Kidney epithelial cell (primary cell): ENCODE measurements at places on chromosomes 3 and 15. TPM values are rescaled to one million over a fixed set of nuclear protein-coding genes. Genes with fewer than 3 reads are reported as not detected.

DPPA2 gene
- not detected in 2 replicates for total RNA-seq

- no peak for DNase-seq
These were observed 1.8 kb downstream of the ANP32A start for GRCh38 chr15:68818769-68819494.

GRCh38 chr3:72739531-72740466, 108.4 kb downstream of the SHQ1 start:
- DNase-seq: no peak

DNA sequence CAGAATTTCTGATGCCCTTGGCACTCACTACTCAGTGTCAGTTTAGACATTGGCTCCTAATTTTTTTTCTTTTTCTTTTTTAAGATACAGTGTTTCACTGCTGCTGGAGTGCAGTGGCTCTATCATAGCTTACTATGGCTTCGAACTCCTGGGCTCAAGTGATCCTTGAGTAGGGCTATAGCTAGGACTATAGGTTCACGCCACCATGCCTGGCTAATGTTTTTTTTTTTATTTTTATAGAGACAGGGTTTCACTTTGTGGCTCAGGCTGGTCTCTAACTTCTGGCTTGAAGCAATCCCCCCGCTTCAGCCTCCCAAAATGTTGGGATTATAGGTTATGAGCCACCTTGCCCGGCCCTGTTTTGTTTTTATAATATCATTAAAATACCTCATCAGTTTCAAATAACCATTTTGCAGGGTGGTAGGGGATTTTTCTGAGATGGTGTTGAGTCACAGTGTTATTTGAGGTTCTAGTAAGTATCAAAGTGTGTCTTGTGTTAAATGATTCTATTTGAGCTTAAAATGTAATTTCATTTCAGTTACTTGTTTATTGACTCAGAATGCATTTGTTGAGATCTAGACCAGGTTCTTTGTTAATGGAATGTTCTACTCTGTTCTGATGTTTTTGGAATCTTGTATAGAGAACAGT, 7.0 kb downstream of the FNDC3B start:
- DNase-seq: no peak

SPSB4 gene
- total RNA-seq: 0.41 and 0.67 TPM in 2 replicates

SLCO2A1 gene
- total RNA-seq: 2.5 and 3.6 TPM in 2 replicates

DNA sequence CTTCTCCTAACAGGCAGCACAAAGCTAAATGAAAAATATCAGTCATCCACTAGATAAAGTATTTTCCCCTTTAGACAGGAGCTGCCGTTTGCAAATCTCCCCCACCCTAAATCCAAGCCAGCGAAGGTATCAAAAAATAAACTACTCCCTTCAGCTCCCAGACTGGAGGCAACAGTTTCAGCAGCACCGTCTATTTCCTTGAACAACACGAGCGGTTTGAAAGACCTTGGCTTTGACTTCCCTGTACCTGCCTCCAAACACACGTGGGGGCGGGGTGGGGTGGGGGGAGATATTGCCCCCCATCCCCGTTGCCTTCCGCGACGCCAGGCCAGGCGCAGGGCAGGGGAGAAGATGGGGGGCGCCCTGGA, 832 bp upstream of the CACNA1D start:
- DNase-seq: no peak

DNA sequence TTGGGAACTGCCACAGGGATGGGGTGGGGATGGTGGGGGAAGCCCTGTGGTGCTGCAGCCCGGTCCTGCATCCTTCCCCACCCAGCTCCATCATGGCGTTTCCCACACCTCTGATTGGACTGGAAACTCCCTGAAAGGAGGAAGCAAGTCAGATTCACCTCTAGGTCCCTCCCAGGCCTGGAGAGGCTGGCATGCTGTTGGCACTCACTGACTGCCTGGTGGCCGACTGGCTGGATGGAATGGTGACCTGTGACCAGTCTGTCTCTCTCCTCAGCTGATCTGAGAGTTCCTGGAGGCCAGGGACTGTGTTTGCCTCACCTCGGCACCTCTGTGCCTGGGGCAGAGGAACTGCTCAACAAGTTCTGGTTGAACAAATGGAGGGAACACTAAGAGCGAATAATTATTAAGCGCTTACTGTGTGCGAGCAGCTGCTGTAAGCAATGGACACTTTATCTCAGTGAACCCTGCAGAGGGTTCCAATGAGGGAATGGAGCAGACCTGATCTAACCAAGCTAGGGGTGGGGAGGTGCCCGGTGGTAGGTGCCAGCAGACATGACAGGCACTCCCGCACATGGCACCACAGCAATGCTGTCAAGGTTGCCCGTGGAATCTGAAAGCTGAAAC, 3.5 kb upstream of the HHATL start:
- no peak for DNase-seq

MAPK6 gene
- total RNA-seq: 56.4 and 67.2 TPM in 2 replicates

DNA sequence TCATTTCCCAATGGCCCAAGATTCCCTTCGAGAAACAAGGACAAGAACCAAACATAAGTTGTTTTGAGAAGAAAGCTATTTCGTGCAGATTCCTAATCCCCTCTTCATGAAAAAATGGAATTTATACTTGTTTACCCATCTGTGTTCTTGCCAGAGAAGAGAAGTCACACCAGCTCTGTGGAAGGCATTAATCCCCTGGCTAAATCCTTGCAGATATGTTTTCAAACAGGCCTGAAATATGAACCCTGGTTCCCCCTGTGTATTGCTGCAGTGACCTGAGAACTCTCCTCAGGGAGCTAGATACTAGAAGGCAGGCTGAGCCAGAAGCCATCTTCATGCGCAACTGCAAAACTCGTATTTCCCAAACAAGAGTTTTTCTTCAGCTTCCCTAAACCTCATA, 337.7 kb downstream of the NEK10 start:
- DNase-seq: no peak

DNA sequence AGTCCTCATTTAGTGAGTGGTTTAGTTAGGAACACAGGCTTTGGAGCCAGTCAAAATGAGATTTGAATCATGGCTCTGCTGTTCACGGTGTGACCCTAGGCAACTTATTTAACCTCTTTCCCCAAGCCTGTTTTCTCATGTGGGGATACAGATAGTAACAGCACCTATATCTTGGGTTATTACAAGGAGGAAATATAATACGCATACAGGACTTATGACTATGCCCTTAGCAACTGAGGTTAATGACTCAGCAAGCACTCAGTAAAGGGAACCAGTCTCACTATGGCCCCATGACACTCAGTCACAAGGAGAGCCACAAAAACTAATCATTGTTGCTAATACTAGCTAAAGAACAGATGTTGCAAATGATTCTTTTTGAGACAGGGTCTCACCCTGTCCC, 45.9 kb downstream of the SUMF1 start:
- DNase-seq: no peak

DNA sequence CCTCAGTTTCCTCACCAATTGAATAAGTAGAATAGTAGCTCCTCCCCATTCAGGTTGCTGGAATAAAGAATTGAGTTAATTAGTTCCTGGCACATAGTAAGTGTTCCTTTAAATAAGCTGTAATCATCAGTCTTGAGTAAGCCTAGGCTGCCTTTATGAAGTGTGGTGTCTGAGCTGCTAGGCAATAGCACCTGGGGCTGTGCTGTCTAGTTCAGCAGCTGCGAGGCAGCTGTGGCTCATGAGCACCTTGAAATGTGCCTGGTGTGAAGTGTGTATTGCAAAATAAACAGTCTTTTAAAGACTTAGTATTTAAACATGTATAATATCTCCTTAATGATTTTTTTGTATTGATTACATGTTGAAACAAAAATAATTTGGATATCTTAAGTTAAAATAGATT, 77.6 kb downstream of the TOP2B start:
- DNase-seq: no peak

GRCh38 chr15:95295363-95295762, 1035.1 kb upstream of the NR2F2 start:
- no peak for DNase-seq

DNA sequence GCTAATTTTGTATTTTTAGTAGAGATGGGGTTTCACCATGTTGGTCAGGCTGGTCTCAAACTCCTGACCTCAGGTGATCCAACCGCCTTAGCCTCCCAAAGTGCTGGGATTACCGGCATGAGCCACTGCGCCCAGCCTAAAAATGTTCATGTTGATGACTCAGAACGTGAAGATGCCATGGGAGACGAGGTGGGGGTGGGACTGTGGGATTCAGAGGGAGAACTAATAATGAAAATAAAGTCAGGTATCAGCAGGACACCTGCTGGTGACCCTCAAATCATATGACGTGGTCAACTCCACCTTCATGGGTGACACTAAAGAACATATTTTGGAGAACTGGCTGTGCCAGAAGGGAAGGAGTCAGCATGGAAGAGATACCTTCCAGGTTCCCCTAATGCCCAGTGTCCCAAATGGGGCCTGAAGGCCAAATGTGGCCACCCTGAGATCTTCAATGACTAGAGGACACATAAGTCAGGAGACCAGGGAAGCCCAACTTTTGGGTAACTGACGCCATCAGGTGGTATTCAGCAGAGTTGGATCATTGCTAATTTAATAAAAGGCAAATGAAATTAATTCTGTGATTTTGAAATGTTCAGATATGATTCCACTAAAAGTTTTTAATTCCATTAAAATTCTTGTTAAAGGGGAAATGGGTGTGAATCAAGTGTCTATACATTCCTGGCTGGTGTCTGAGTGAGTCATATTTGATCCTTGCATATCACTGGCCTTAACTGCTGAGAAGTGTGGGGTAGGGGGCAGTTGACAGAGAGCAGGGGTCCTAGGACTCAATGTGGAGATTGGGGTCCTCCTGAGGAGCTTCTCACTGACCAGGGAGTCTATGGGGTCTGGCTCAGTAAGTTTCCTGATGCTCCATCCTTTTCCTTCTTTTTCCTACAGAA, 88.6 kb upstream of the GSK3B start:
- no peak for DNase-seq

DNA sequence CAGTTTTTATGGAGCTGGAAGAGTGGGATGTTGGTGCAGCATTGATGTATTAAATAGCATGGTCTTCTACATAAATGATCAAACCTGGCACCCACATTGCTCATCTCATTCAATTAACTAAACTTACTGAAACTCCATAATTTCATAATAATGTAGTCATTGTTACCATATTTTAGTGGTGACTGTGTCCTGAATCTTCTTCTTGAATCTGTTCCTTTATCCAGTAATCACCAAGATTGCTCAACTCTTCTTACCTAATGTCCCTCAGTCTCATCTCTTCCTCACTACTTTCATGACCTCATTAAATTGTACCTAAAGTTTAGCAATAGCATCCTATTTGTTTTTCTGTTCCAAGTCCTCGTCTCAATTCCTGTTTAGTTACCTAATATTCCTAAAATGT, 69.8 kb downstream of the FGF7 start:
- DNase-seq: no peak

DNA sequence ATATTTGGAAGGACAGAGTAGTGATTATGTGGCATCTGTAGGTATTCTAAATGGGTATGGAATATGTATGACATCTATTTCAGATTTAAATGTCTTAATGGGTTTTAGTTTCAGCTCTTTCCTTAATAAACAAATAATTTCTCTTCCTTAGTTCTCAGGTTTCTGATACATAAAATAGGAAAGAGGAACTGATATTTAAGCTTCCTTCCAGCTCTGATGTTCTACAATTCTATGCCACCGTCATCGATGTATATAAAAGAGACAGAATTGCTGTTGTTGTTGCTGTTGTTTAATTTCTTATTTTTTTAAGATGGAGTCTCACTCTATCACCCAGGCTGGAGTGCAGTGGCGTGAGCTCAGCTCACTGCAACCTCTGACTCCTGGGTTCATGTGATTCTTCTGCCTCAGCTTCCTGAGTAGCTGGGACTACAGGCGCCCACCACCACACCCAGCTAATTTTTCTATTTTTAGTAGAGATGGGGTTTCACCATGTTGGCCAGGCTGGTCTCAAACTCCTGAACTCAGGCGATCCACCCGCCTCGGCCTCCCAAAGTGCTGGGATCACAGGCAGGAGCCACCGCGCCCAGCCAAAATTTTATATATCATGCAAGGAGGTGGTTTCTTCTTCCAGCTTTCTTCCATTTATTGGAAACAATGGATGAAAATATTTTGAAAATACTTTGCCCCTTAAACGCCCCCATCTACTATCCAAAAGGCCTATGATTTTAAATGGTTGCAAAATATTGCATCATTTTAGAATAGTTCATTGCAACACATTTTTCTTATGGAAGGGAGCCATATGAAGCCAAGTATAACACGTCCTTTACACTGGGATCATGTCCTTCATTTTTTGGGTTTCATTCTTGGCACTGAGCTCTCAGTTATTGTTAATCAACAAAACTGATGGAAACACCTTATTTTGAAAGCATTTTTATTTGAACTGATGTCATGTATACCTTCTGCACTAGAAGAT, 13.9 kb upstream of the C15orf61 start:
- no peak for DNase-seq

DNA sequence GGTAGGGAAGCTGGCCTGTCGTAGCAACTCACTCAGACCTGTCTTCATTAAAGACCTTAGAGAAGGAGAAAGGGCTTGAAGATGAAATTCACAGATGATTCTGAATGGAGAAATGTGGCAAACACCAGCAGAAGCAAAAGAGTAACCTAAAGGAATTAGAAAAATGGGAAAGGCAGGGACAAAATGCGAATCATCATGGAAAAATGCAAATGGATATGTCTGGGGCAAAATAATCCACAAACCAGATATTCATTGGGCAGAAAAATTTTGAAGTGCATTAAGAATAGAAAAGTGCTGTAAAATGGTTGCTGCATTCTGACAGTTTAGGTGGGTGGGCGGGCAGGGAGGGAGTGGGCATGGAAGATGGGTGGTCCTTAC, 156.9 kb upstream of the RASGRP1 start:
- no peak for DNase-seq

DNA sequence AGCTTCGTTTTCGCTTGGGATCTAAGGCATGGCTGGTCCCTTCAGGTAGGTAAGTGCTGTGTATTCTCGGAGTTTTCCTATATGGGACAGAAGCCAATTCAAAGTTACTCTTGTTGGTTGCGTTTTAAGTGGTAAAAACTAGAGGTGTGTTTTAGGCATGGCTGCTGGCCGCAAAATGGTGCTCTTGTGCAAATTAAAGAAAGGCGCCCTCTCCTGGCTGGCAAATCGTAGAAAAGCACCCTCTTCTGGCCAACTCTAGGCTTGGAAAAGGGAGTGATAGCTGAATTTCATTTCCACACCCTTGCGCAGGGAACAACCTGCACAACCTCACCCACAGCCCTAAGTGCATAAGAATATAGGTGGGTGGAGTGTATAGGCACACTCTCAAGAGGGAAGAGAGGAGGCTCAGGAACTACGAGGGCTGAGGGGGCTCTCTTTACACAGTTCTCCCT, 23.5 kb downstream of the DRD3 start:
- no peak for DNase-seq

INAFM2 gene
- 14.9 and 16.8 TPM in 2 replicates for total RNA-seq

GRCh38 chr15:58103482-58103881, 34.7 kb upstream of the AQP9 start:
- no peak for DNase-seq

ROPN1 gene
- not detected in 2 replicates for total RNA-seq

MCF2L2 gene
- 0.84 and 1.9 TPM in 2 replicates for total RNA-seq

TLR9 gene
- not detected in 2 replicates for total RNA-seq

DNA sequence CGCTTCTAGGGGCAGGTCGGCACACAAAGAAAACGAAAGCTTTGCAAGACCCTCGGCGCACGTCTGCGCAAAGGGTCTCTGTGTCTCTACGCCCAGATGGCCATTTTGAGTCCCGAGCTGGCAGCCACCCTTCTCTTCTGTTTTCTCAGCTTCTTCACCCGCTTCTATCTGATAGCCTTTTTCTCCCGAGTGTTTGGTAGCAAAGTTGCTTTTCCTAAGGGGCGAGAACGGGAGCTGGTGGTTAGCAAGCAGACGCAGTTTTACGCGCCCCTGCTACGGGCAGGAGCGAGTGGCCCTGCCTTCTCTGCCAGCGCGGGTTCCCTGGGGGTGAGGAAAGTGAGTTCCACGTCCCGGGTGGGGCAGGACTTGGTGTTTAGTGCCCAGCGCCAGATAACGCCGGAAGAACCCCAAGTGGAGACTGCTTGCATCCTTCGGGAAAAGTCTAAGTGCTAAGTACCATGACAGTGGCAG, 2.9 kb upstream of the MKRN2 start:
- no peak for DNase-seq

- no peak for DNase-seq
These were observed 38.5 kb upstream of the CPB1 start for GRCh38 chr3:148789146-148789545.
